ENCODE measurements at places on chromosomes 6 and 20.

GRCh38 chr6:141033101-141033500 is 1099.6 kb upstream of the GJE1 start:
- DNase-seq, result no peak

DNA sequence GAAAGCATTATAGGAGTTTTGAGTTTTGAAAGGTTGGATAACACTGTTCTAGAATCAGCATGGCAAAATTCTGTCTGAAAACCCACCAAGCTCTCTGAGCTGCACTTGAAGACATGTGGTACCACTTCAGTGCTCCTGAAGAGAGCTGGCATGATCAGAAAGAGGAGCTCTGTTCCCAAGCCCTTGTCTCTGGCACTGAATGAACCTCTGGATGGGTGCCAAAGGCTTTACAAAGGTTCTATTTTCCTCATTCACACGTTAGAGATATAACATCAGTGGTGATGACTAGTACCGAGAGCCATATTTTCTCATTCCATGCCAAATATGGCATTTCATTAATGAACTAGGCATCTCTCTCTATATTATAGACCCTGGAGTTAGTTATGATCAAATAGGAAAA is 301.8 kb upstream of the ID4 start:
- no peak for DNase-seq

GRCh38 chr20:58020656-58021454 is 207.6 kb downstream of the ANKRD60 start:
- DNase-seq, result no peak

DNA sequence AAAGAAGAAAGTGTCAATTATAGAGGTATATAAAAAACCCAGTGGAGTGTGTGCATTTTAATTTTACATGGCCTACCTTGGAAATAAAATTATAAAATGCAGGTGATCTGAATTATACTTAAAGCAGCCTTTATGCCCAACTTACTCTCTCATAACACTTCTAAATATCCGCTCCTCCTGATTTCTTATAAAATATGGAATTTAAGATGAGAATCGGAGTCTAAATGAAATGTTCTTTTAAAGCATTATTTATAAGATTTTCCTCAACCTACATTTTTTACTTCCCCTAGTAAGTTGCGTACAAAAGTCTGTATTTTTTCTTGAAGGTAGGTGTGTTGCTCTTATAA is 3.5 kb downstream of the CITED2 start:
- DNase-seq, result no peak

DNA sequence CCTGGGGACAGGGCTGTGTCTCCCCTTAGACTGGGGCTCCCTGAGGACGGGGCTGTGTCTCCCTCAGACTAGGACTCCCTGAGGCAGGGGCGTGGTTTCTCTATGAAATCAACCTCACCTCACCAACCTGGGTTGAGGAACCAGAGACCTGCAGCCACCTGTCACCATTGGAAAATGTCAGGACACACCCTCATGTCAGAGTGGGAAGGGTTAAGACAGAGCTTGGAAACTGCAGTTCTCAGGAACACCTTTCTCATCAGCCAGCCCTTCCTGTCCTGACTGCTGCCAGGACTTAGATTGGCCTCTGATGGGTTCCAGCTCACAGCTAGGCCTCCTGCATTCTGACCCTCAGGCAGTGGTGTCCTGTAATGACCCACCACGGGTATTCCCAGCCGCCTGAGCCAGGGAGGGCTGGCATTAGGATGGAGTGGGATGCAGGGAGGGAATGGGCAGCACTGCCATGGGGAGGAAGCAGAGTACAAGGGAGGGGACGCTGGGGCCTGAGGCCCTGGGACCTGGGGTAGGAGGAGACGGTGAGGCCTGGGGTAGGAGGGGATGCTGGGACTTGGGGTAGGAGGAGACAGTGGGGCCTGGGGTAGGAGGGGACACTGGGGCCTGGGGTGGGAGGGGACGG is 76.3 kb downstream of the MRPL14 start:
- no peak for DNase-seq

- DNase-seq, result no peak
Measured at GRCh38 chr6:34562861-34563512, 6.9 kb upstream of the SPDEF start.

DNA sequence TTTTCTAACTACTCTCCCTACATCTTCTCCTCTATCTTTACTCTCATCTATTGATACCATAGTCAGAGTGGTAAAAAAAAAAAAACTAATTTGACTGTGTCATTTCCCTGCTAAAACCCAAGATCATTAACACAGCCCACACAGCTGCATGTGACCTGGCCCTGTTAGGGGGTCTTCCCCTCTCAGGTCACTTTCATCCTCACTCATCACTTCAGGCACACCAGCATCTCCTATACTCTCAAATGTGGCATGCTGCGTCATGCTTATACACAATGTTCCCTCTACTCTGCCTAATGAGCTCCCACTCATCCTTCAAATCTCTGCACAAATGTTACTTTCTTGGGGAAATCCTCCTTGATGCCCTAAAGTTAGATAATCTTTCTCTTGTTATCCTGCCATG is 86.8 kb downstream of the CDK19 start:
- no peak for DNase-seq
